Lower leg skin (tissue), 4 donors: ENCODE measurements at places on chromosomes 4 and X. TPM values are rescaled to one million over a fixed set of nuclear protein-coding genes. Genes with fewer than 3 reads are reported as not detected.

GRCh38 chrX:2898846-2899512 lies 30.2 kb downstream of the ARSD start:
- no peak for DNase-seq

The ASB5 gene
- total RNA-seq, result not detected

The DCAF16 gene
- 33.6 TPM for total RNA-seq

DNA sequence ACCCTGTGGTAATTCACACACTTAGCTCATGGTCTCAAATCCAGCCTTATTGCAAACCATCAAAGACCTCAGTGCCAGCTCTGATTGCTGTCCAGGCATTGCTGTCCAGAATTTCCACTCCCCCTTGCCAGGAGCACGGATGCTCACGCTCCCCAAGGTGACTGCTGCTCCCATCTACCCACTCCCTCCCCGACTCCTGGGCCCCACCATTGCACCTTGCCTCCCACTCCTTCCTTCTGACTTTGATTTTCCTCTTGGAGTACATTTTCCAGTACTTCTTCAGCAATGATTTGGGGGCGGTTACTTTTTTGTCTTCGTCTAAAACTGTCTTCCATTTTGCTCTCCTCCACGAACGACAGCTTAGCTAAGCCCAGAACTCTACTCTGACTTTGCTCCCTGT lies 11.5 kb downstream of the ZFYVE28 start:
- no peak for DNase-seq

GRCh38 chrX:96446524-96446923 lies 238.1 kb upstream of the DIAPH2 start:
- no peak for DNase-seq

The RXFP1 gene
- total RNA-seq, result not detected

DNA sequence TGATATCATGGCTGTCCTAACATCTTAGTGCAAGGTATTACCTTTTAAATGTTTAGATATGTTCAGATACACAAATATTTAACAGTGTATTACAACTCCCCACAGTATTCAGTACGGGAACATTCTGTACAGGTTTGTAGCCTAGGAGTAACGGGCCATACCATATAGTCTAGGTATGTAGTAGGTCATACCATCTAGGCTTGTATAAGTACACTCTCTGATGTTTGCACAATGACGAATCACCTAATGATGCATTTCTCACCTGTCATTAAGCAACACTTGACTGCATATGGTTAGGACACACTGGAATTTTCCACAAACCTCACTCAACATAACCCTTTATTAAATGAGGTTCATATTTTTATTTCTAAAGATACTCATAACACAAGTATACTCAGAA lies 67.7 kb downstream of the THOC2 start:
- DNase-seq, result no peak

- DNase-seq, result no peak
These were observed 12.5 kb downstream of the L1CAM start for GRCh38 chrX:153873282-153874084.

DNA sequence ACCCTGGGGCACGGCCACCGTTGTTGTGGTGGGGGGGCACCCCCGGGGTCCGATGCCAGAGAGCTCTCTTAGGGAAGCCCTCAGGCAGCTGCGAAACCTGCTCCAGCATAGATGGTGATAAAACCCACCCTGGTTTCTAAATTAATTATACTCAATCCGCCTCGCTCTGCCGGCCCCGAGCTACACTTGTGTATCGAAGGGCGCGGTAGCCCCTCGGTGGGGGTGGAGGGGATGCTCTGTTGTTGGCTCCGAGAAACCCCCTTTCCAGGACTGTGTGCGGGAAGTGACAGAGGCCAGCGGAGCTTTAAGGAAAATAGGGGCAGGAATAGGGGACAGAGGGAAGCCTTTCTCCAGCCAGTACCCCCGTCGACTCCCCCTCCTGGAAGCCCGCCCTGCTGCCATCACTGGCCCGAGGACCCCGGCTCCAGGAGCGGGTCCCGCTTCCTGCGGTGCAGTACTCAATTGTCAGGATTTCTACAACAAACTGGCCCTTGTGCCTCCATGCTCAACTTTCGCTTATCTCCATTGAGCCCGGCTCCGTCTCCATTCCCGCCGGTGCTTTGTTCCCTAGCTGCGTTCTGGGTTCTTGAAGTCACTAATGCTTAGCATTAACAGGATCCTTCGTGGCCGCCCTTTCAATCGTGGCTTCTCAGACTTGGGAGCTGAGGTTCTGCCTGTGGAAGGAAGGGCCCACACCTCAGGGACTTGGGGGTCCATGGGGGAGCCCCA lies 408.2 kb downstream of the BCOR start:
- no peak for DNase-seq

DNA sequence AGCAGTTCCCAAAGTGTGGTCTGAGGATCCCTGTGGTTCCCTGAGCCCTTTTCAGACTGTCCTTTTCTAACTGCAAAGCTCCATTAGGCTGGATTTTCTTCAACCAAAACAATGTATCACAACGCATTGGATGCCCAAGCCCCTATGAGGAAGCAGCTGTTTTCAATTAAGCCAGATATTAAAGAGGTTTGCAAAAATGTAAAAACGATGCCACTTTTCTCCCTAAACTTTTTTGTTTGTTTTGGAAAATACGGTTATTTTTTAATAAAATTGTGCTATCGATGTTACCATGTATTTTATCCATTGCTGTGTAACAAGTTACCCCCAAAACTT lies 170.4 kb upstream of the BCOR start:
- no peak for DNase-seq

- no peak for DNase-seq
These were observed 1.8 kb downstream of the SPIN4 start for GRCh38 chrX:63349307-63349706.

DNA sequence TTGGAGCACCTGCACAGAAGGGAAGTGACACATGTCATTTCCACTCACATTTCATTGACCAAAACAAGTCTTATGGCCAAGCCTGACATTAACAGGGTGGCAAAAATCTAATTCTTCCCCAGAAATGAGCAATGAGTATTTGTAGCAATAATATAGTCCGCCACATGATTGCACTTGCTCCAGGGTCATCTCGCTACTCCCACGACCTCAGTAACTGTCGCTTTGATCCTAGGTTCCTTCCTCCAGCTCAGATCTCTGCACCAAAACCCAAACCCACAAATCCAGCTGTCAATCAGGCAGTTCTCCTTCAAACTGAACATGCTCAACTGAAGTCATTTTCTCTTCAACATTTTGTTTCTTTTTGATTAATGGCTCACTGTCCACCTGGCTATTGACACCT lies 25.2 kb upstream of the PTTG2 start:
- DNase-seq, result no peak

DNA sequence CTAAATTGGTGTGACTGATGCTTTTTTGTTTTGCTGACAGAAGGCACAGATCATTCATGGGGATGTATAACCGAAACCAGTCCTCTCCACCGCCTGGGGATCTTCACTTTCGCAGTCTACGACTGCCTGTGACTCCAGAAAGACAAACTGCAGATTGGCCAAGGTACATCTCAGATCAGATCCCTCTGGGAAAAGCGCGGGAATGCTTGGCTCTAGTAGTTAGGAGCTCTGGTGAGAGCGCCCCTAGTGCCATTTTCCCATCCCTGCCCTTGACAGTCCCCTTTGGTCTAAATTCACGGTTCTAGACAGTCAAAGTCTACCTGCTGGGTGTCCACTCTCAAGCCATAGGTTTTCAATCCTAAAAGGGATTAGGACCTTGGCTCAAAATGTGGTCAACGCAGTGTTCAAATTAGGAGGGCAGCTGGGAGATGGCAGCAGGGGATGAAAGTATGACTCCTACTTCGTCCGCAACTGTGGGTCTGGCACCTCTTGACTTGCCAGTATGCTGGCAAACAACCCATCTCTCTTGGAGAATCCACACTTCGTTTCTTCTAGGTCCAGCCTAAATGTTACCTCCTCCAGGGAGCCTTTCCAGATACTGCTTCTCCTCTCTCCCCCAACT lies 6.9 kb upstream of the HAND2 start:
- no peak for DNase-seq

DNA sequence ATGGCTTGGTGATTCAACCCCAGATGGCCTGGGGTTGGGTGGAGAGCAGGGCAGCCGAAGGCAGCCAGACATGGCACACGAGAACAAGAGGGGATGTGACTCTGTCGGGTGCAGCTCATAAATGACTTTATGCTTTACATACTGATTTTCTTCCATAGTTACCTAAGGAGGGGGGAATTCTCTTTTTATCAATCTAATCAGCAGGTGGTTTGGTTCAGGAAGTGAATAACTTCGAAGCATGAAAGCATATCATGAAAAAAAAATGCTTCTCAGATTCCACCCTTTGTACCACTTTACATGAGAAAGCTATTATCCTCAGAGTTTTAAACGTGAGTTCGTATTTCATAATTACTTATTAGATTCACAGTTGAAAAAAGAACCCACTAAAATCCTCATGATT lies 908.9 kb upstream of the LCORL start:
- DNase-seq, result no peak

The C4orf36 gene
- 3.4 TPM for total RNA-seq

DNA sequence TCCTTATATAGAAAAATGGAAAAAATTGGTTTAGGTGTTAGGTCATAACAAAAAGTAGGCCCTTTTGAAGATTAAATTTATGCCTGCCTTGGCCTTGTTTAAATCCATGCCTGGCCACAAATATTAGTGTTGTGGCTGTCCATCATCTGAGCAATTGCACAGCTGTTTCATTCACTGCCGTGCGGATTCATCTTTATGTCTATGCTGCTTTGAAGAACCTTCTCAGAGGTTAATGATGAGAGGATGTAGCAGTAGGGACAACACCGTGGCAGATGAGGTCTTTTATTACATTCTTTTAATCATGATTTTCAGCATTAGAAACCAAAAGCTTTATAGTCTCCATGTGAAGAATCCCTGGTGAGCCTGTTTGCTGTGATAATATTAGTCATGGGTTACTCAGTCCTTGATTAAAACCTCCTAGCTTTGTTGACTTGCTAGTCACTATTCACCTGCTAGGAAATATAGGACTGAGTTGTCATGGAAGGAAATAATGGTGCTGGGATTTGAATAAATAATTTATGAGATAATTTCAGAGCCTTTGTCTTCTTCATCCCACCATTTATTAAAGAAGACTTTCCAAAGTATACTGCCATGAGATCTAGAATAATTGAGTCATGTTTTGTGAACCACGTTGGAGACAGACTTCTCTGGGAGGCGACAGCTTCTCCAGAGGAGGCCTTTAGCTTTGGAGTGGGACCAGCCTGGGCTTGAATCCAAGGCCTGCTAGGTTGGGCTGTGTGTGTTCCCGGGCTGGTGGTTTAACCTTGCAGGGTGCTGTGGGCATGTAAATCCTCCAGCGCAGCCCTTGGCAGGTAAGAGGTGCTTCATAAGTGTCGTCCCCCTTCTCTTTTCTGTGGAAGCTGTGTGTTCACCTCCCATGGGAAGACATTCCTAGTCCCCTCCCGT lies 53.5 kb downstream of the PTTG2 start:
- no peak for DNase-seq

The GALNTL6 gene
- 0.71 TPM for total RNA-seq

The TRMT10A gene
- total RNA-seq, result 9.0 TPM

GRCh38 chr4:135122457-135122856 lies 920.9 kb upstream of the PABPC4L start:
- no peak for DNase-seq

The FAM9B gene
- not detected for total RNA-seq

The ZAR1 gene
- total RNA-seq, result not detected
